ENCODE measurements at places on chromosomes 12 and 14.

DNA sequence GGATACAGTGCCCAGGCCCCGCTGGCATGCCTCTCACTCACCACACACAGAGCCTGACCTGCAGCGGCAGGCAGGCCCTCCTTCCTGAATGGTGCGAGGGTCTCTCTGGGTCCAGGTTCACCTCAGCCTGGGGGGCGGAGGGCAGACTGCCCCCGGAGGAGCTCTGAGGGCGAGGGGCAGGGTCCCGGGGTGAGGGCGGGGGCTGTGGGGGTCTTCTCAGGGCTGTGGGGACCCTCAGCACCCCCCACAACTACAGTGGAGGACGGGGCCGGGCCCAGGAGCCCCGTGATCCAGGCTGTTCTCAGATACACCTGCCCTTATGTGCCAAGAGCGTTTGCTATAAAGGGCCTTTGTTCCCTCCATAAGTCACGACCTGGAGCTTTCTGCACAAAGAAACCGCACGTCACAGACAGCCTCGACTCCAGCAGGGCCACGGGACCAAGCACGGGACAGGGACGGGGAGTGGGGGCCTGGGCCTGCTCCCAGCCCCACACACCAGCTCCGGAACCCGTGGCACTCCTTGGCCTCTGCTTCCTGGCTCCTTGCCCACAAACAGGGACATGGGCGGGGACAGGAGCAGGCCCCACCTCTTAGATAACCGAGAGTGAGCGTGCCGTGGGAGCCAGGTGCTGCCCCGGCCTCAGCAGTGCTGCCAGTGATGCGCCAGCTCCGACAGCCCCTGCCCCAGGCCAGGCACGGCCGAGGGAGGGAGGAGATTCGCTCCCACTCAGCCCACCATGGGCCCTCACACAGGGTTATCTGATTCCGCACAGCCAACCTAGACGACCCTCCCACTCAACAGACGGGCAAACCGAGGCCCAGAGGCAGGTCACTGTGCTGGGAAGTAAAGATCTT lies 101.9 kb downstream of the RFLNA start:
- DNase-seq = no peak

- no peak for DNase-seq
Observed at GRCh38 chr14:61560323-61560722, 135.0 kb upstream of the HIF1A start.

DNA sequence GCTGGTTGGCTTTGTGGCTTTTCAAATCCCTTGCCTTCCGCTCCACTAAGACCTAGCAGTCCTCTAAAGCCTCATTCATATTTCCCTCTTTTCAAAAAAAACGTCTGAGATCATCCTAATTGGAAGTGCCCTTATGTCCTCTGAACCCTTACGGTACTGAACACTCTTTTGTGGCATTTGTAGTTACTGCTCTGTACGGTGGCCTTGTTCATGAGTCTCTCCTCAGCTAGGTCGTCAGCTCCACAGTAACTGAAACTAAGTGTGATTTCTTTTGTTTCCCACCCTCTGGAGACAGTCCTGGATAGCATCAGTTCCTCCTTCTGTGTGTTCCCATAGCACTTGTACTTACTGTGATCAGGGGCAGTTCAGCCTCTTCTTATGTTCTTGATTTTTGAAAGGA lies 49.7 kb downstream of the DAAM1 start:
- no peak for DNase-seq

DNA sequence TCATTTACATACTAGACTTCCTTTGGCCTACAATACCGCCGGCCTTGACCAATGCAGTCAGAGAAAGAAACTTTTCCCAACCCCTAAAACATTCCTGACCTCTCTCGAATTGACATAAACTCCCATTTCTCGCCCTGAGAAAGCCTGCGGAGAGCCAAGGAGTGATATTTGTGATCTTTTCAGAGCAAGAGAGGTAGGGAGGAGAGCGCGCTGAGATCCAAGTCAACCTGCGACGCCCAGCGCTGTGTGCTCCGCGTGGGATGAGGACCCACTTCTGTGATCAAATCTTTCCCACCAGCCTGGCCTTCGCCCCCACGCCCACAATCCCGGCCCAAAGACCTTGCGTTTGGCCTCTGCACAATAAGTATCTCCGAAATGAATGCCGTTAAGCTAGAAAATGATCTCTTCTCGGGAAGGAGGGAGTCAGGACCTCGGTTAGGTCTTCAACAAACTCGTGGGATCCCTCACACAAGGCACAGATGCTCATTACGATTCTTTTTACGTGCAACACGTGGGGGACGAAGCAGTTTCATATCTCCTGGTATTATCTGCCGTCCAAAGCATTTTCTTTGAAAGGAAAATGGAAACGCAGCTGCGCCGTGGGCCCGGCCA lies 6.3 kb upstream of the NPAS3 start:
- no peak for DNase-seq

GRCh38 chr14:78690836-78691235 lies 520.7 kb downstream of the NRXN3 start:
- DNase-seq = no peak

GRCh38 chr14:89373185-89373584 lies 43.8 kb downstream of the FOXN3 start:
- DNase-seq = no peak

DNA sequence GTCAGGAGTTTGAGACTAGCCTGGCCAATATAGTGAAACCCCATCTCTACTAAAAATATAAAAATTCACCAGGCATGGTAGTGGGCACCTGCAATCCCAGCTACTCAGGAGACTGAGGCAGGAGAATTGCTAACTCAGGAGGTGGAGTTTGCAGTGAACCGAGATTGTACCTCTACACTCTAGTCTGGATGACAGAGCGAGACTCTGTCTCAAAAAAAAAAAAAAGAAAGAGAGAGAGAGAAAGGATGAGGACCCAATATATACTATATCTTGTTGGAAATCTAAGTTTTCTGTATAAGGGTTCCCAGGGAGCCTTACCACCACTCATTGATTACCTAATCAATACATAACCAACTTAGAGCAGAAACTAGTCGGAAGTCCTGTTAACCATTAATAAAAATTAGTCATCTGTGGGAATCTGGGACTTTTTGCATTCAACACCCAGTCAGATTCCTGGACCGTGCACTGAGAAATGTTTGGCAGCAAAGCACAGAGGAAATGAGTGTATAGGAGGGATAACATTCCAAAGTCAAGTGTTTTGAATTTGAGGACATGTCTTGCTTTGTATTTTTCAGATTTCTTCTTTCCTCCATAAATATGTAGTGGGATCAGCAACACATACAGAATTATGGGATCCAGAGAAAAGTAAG lies 44.8 kb upstream of the NR2C1 start:
- DNase-seq = no peak

DNA sequence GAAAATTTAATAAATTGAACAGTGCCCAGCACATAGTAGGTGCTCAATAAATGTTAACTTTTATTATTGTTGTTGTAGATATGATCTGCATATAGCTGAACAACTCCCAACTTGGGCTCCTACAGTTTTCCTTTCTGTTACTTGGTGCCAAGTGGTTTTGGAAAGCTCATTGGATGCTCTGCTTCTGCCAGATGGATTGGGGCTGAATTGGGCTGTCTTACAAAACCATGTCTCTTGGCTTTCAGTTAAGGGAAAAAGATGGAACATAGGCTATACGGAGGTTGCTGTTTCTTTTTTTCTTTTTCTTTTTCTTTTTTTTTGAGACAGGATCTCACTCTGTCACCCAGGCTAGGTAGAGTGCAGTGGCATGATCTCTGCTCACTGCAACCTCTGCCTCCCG lies 140.7 kb upstream of the PWP1 start:
- no peak for DNase-seq

- DNase-seq = no peak
Observed at GRCh38 chr12:120677765-120678473, 9.0 kb upstream of the MLEC start.

GRCh38 chr14:78737116-78737515 lies 566.9 kb downstream of the NRXN3 start:
- no peak for DNase-seq

DNA sequence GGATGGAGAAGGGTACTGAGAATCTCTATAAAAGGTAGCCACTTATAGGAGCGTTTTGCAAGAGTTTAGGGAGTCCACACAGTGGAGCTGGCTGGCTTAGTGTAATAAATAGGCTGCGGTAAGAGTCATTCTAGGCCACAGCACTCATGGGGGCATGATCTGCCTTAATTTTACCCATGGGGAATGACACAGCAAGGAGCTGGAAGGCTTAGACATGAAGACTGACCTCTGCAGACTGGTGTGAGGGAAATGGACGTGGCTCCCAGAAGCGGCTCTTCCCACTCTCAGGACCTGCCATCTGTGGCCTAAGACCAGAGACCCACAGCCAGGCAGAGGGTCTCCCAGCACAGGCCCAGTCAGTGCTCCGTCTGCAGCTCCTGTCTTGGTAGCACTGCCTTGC lies 173.3 kb downstream of the PPM1H start:
- DNase-seq = no peak
